Lung microvascular endothelial cell (primary cell): ENCODE measurements at places on chromosomes 1 and 21. TPM values are rescaled to one million over a fixed set of nuclear protein-coding genes. Genes with fewer than 3 reads are reported as not detected.

Gene APP
- 760 and 1,326 TPM in 2 replicates for total RNA-seq

Gene HCRTR1
- total RNA-seq: 1.5 and 5.4 TPM in 2 replicates

Gene ADGRL4
- 77.8 and 109 TPM in 2 replicates for total RNA-seq

Gene OR2L8
- total RNA-seq: not detected in 2 replicates

Gene LCE1E
- total RNA-seq: not detected in 2 replicates

Gene VHLL
- total RNA-seq: 0.20 TPM in 1 of 2 replicates, not detected in the other

Gene LCE6A
- not detected in 2 replicates for total RNA-seq

Gene TRPM2
- 0.22 and 0.40 TPM in 2 replicates for total RNA-seq

Gene FCRL1
- total RNA-seq: not detected in 2 replicates

Gene WDR64
- total RNA-seq: not detected in 2 replicates

Gene HSD3B2
- not detected in 2 replicates for total RNA-seq
